ENCODE measurements at places on chromosomes 1 and 21. TPM values are rescaled to one million over a fixed set of nuclear protein-coding genes. Genes with fewer than 3 reads are reported as not detected.

- H3K27me3 ChIP-seq = no peaks in the 10 kb centered on the region
- no peak for DNase-seq
- H3K27ac ChIP-seq = no peak overlapping the region
- H3K36me3 ChIP-seq = no peaks in the 10 kb centered on the region
- H3K4me1 ChIP-seq = no peaks in the 10 kb centered on the region
Observed at GRCh38 chr1:175933801-175934200, 190.4 kb upstream of the TNR start.

The OR10Z1 gene
- not detected for total RNA-seq

The GCSAML gene
- not detected for total RNA-seq

DNA sequence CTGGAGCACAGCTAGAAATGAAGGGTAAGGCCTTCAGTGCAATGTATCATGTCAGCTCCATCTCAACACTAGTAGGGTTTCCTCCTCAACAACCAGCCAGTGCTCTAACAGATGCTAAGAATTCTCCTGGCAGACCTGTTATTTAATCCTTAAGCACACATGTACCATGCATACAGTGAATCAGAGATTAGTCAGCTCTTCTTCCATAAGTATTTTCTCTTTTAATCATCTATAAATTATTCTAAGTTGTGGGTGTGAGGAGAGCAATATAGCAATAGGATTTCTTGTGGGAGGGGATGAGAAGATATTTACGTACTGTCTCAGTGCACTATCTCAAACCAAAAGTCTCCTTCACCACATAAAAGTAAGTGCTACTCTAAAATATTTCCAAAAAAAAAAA lies 95.3 kb downstream of the COP1 start:
- H3K4me3 ChIP-seq = no peak overlapping the region
- no peaks in the 10 kb centered on the region for H3K36me3 ChIP-seq
- H3K4me1 ChIP-seq = no peaks in the 10 kb centered on the region

The MYOC gene
- total RNA-seq = 2.8 TPM

The OR2M5 gene
- not detected for total RNA-seq

Measured in right atrium auricular region (tissue), 2 donors.